Skeletal muscle cell (primary cell): ENCODE measurements at places on chromosomes 7 and 10.
A peak's percentile ranks its signal among the peaks of the same experiment; 100 is the strongest.

- no peak for DNase-seq
Measured at GRCh38 chr10:4981722-4982471, 18.7 kb downstream of the AKR1C1 start.

DNA sequence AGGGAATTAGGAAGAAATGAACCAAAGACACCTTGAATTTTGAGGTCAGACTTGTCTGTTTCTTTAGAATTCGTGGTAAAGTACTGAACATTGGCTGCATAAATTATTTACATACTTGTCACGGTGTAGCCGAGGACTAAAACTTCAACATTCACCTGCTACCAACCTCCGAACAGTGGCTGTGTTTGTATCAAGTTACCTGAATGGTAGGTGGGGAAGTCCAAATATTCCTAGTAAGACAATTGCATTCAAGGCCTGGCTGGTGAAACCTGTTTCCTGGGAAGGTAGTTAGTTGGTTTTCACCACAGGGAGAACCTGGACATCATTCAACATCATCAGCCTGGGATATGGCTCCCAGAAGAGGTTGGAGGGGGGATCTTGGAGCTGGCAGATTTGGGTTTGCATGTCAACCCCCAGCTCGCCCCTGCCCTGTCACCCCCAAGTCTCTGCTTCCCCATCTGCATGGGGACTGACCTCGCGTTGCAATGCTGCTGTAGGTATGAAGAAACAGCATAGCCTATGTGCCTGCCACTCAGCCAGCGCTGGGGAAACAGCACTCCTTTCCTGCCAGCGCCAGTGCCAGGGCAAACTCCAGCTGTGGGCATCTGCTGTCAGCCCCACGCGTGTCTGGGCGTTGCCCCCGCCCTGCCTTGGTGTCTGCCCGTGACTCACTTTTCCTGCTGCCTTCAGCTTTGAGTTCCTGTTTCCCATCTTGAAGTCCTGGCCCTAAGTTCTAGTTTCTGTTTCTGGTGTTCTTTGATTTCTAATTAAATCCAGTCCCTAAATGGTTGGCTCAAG is 12.7 kb upstream of the LARP4B start:
- DNase-seq = peak; percentile 19

- DNase-seq = no peak
Measured at GRCh38 chr7:8018961-8019360, 50.4 kb downstream of the GLCCI1 start.

DNA sequence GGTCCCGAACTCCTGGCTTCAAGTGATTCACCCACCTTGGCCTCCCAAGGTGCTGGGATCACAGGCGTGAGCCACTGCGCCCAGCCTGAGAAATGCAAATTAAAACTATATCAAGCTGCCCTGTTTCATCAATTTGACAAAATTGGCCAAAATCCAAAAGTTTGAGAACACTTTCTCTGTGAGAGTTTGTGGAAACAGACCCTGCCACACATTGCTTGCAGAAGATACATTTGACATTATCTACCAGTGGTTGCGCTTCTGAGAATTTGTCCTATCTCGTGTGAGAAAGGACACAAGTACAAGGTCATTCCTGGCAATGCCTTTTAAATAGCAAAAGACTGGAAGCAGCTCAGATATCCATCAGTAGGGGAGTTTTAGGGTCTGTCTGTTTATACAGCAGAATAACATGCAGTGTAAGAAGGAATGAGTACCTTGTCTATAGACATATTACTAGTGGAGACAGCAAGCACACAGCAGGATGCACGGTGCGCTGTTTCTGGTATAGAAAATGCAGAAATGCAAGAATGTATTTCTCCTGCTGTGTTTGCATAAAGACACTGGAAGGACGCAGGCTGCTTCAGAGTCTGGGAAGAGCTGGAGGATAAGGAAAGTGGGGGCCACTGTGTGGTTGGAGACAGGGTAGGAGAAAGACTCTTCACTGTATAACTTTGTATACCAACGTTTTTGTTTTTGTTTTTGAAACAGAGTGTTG is 4.3 kb downstream of the LHPP start:
- no peak for DNase-seq
